ENCODE measurements at places on chromosomes 7 and 10. TPM values are rescaled to one million over a fixed set of nuclear protein-coding genes. Genes with fewer than 3 reads are reported as not detected.

GRCh38 chr7:15891151-15891881, 204.8 kb upstream of the MEOX2 start:
- no peak for DNase-seq

GRCh38 chr7:19107356-19108146, 9.9 kb downstream of the TWIST1 start:
- DNase-seq = no peak

DNA sequence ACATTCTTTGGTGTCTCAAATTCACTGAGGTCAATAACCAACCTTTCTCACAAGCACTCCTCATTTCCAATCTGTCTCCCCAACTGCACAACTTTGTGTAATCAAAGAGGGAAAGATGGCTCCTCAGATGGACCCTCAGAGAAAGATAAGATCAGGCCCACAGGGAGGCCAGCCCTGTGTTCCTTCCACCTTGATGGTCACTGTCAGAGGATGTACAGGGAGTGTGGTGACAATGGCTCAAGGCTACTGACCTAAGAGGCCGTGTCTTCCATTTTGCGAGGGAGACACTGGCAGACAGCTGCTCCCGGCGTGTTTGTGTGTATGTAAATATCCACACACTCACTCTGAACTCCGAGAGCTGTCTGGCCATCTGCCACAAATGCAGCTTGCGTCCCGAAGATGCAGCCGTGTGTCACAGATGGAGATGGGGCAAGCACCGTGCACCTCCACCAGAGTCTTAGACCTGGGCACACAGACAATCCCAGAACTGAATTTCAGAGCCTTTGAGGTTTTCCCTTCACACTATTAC, 712.1 kb upstream of the NRP1 start:
- no peak for DNase-seq

DNA sequence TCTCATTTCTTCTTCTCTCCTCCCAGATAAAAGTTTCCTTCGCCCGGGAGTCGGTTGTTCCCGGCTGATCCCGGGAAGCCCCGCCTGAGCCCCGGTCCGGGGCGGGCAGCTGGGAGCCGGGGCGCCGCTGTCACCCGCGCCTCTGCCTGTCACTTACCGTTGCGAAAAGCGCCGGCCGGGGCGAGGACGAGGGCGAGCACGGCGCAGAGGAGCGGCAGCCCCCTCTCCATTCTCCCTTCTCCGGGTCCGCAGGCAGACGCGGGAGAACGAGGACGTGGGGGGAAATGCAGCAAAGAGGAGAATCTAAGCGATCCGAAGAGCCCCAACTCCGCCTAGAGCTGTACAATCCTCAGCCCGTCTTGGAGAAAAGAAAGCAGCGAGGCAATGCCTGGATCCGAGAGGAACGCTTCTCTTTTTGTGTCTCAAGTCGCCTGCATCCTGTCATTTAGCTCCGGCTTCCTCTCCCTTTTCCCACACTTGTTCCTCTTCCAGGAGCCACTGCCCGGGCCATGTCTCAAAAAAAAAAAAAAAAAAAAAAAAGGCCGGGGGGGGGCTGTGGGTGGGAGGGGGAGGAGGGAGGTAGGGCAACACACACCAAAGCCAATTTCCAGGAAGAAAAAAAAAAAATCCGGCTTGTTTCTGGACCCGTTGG, at the start of gene NRP1:
Gene NRP1 (minus strand): TSS at position 515 of the 652 bp plus-strand sequence. CDS start 285 bp downstream, at position 230.
- DNase-seq = no peak

DNA sequence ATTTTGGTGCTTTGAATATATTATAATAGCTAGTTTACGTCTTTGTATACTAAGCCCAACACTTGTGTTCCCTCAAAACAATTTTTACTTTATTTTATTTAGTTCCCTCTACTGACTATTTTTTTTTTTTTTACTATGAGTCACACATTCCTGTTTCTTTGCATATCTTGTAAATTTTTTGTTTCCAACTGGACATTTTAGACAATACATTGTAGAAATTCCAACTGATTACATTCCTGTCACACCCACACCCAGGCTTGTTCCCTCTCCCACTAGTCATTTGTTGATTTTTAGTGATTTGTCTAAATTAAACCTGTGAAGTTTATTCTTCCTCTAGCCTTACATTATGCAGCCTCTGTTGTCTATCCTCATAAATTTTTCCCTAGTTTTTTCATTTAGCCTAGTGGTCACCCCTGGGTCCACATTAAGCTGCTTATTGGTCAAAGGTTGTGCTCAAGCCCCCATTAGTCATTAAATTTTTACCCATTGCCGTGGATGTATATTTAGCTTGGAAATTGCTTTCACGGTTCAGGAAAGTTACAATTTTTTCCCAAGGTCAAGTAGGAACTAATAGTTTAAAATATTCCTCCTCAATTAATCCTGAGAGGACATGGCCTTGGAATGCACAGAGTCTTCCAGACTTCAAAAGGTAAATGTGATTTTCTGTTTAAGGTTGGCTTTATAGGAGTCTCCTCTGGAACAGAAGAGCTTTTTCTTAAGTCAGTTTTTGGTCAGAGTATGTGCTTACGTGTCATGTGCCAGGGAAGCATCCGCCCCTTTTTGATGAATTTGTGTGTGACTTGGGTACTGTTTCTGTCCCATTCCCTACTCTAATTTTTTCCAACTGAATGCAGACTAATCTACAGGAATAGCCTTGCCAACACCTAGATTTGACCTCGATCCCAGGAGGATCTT, 207.6 kb upstream of the TMEM72 start:
- no peak for DNase-seq

GRCh38 chr7:155509359-155509724, 37.0 kb downstream of the CNPY1 start:
- DNase-seq = no peak

GRCh38 chr10:96021332-96021731, 22.1 kb upstream of the CCNJ start:
- DNase-seq = no peak

DNA sequence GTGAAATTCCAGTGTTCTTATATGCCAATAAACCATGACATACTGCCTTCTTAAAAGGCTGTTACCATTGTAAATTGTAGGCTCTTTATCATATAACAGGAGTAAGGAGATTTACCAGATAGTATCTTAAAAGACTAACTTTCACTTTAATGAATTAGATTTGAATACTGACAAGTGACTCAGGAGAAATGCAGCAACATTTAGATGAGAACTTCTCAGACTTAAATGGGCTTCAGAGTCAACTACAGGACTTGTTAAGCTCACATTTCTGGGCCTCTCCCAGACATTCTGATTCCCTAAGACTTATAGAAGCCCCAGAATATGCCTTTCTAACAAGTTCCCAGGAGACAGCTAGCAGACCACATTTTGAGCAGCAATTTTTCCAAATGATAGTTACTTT, 466.3 kb downstream of the ARL4A start:
- no peak for DNase-seq

GRCh38 chr7:136353287-136353686, 376.1 kb upstream of the MTPN start:
- DNase-seq = no peak

GRCh38 chr10:124081547-124082140, 11.8 kb downstream of the CHST15 start:
- no peak for DNase-seq

The TMEM236 gene
- total RNA-seq = 0.16 TPM

The SAP25 gene
- 32.5 TPM for total RNA-seq

All from natural killer cell (primary cell).